ENCODE measurements at places on chromosomes 1 and 21.

- DNase-seq, result no peak
Measured at GRCh38 chr1:3712573-3713535, 39.4 kb upstream of the CCDC27 start.

DNA sequence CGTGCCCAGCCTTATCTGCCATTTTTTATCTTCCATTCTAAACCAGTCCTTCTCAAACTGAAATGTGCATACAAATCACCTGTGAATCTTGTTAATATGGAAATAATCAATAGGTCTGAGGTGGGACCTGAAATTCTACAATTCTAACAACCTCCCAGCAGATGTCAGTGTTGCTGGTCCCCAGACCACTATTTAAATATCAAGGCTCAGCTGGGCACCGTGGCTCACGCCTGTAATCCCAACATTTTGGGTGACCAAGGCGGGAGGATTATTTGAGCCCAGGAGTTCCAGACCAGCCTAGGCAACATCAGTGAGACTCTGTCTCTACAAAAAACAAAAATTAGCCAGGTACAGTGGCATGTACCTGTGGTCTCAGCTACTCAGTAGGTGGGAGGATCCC, 4.1 kb downstream of the UQCRHL start:
- no peak for DNase-seq

DNA sequence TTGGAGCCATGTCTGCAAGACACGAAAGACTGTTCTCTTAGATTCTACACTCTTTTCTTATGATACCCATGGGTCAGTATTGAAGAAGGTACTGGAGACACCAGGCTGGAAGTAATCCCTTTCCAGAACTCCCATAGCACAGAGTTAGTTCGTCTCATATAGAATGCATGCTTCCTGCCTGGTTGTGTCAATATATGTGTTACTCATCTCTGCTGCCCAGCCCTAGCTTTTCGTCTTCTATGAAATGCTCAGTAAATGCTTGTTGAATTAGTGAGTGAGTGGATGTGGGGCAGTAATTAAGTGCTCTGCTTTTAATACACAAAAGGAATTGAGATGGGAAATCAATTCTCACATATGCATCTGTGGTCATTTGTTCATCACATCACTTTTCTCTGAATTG, 32.1 kb downstream of the ADCY10 start:
- DNase-seq, result no peak

- DNase-seq, result no peak
Measured at GRCh38 chr1:234000557-234001041, 96.1 kb downstream of the SLC35F3 start.

GRCh38 chr1:154626456-154627256, 18.7 kb upstream of the ADAR start:
- no peak for DNase-seq

- DNase-seq, result no peak
Measured at GRCh38 chr1:160752924-160753323, 13.9 kb downstream of the SLAMF7 start.

GRCh38 chr1:204577794-204578478, 61.7 kb downstream of the MDM4 start:
- DNase-seq, result no peak

DNA sequence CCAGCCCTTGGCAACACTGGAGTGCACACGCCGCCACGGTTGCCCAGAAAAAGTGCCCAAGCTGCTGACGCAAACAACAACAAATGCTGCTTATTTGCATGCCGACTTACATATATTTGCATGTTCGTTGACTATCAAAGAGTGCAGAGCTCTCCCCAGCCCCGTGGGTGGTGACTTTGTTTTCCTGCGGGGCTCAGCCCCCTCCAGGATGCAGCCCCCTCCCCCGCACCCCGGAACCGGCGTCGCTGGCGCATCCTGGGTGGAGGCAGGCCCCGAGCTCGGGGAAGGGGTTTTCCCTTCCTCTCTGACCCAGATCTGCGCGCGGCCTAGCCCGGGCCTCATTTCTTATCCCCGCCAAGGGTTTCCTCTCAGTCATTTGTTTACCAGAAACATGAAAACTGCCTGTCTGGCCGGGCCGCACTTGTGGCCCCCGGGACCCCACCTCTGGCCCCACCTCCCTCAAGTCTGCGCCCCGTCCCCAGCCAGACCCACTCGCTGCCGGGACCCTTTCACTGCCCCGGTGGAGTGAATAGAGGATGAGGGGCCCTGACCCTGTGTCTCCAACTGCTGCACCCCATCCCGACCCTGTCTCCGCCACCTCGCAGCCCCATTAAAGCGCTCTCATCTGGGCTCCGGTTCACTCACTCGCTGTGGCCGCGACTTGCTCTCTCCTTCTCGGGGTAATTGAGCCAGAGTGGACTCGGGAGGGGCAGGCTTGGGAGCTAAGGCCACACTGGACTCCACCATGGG, 5.5 kb downstream of the TNFRSF25 start:
- DNase-seq, result no peak
